ENCODE measurements at places on chromosomes 4 and X.

GRCh38 chr4:187921946-187922623 is 73.5 kb upstream of the ZFP42 start:
- DNase-seq = no peak

DNA sequence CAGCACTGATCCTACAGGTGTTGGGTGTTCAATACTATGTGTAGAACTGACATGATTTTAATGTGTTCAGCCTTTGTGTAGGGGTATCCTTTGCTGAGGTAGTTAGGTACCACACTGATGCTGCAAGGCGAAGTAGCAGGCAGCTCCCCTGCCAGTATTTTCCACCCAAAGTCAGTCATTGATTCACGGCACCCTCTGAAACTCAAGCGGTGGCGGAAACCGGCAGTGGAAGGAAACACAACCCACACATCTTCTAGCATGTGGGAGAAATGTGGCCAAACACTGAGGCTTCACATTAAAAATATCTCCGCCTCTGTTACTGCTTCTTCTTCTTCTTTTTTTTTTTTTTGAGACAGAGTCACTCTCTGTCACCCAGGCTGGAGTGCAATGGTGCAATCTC is 126.3 kb downstream of the AASDH start:
- no peak for DNase-seq

DNA sequence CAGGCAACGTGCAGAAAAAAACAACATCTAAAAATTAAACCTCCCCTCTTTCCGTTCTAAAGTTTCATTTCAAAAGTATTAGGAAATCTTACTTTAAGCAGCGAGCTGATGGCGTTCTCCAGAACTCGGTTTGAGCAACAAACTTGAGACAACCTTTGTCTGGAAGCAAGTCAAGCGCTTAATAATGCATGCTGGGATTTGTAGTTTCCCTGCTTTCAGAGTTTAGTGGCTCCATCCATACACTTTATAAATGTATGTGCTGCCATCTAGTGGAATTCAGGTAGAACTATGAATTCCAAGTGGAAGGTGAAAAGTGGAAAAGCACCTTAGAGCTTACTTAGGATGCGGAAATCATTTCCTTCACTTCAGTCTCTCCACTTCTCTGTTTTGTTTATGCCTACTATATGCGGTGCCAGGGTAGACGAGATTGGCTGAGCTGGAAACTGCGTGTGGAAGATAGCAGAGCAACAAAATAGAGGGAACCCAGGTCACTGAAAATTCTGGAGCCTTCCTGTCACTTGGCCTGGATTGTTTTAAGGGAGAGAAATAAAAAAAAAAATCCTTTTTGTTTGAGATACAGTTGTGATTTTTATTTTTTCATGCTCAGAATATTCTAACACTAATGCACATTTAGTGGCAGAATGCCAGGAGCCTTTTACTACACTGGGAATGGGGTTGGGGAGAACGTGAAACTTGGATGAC is at the start of gene BDH2:
Gene BDH2, minus strand, starts transcription at position 144 of the 702 bp plus-strand sequence. CDS start 3,580 bp downstream, outside the sequence.
- DNase-seq = no peak

DNA sequence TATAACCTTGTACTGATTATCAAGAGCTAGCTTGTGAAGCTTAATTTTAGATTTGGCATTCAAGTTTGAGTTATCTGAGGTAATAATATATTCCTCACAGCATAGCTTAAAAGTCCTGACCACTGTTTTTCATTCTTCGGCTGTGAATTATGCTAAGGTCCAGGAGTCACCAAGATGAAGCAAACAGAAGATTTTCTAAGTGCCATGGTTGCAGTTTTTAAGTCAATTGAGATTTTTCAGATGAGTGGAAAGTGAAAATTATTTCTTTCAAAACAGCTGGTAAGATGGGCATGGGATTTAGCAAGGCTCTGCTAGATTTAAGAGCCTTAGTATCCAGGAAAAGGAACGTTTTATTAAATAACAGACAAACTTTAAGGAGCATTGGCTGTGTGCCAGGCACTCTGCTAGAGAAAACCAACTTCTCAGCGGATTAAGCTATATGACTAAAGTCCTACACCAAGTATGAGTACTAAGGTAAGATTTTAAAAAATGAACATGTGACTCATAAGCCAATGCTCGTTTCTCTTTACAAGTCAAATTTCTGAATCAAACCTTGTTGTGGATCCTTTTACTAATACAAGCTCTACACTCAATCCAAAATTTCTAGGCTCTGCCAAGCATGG is 149.9 kb upstream of the IL15 start:
- DNase-seq = no peak

GRCh38 chr4:6473264-6474052 is 1.0 kb upstream of the PPP2R2C start:
- no peak for DNase-seq

GRCh38 chr4:73914071-73914470 is 44.9 kb downstream of the CXCL1 start:
- no peak for DNase-seq

Measured in NCI-H187 (cell line).